ENCODE measurements at places on chromosomes 12 and 14.

DNA sequence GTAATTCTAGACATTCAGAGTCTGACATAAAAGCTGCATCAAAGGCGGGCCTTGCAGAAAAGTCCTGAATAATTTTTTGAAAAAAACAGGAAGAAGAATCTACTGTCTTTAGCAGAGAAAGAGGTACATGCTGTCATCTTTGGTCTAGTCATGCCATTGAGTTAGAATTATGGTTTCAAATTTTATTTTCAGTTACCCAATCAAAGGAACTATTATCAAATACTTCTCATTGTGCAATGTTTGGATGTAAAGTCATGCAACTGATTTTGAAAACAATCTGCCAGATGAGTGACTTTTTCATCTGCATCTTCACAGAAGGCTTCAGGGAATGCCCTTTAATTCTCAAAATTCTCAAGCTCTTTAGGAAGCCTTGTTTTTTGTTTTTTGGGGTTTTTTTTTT is 803.5 kb downstream of the FLRT2 start:
- no peak for DNase-seq

GRCh38 chr12:82019533-82019932 is 260.4 kb upstream of the PPFIA2 start:
- DNase-seq, result no peak

DNA sequence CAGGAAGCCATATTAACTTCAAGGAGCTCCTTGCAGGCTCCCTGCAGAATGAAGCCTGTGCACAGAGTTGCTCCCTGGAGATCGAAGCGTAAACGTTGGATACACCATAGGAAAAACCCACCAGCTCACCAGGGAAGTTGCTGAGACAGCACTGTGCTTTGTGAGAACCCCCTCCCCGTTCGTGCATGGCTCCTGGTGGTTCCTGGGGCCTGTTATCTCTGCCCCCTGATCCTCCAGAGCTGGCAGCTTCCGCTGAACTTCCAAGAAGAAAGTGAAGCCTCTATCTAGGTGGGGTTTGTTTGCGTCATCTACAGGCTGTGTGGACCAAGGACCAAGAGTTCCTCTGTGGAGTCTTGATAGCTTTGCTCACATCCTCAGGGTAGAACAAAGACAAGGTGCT is 2.4 kb upstream of the CCDC85C start:
- no peak for DNase-seq

GRCh38 chr12:54572881-54573280 is 15.6 kb downstream of the PPP1R1A start:
- no peak for DNase-seq

DNA sequence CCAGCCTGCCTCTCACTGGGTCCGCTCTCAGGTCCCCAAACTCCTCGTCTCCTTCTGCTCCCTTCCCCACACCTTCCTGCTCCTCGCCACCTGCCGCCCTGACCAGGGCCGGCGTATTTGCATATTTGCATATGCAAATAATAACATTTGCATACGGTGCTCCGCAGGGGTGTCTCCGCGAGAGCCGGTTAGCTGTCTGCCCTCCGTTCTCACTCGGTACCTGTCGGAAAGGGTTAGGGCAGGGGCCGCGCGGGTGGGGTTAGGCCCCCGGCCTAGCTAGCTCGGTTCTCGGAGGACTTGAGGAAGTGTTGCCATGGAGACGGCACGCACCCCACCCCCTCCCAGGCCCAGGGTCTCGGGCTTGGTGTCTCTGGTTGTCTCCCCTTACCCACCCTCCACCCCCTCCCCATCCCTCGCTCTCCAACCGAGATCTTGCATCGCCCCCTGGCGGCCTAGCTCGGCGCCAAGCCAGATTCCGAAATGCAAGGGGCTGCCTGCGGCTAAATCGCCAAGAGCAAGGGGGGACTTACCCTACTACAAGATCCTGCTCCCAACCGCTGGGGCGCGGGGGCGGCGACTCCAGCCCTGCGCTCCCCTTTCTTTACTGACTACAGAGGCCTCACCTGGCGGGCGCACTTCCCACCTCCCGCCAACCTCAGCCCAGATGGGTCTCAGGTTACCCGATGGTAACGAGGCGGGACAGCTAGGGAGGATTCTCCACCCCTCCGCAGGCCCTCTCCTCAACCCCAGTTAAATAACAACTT is 8.1 kb downstream of the STAC3 start:
- DNase-seq, result peak; percentile 50

GRCh38 chr12:26789731-26790644 is 43.0 kb downstream of the ITPR2 start:
- DNase-seq, result no peak

DNA sequence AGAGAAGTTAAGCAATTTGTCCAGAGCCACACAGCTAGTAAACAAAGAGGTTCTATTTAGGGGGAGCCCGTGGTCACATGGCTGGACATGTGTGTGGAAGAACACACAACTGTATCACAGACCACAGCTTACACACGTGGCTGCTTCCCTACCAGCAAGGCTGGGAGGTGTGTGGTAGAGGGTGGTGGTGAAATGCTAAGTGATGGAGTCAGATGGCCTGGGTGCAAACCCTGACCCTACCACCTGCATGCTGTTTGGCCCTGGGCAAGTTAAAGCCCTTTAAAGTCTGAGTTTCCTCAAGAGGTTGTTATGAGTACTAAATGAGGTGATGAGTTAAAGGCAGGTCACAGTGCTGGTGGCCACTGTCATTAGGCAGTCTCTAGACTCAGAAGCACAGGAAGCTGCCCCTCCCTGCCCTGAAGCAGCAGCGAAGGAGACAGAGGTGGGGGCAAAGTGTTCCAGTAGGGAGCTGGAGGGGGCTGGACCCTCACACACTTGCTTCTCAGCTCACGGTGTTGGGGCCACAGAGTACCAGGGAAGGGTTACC is 64.2 kb downstream of the ERH start:
- no peak for DNase-seq

- DNase-seq, result no peak
Measured at GRCh38 chr12:109378569-109378968, 30.9 kb downstream of the MYO1H start.

- DNase-seq, result no peak
Measured at GRCh38 chr12:30457621-30458289, 237.9 kb downstream of the IPO8 start.

DNA sequence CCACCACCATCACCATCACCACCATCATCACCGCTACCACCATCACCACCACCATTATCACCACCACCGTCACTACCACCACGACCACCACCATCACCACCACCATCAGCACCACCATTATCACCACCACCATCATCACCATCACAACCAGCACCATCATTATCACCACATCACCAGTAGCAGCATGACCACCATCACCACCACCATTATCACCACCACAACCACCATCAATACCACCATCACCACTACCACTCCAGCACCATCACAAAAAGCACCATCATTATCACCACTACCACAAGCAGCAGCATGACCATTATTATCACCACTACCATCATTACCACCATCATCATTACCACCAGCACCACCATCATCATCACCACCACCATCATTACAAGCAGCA is 62.1 kb downstream of the MVK start:
- no peak for DNase-seq

GRCh38 chr12:132462788-132463187 is 27.2 kb upstream of the FBRSL1 start:
- peak; percentile 42 for DNase-seq

DNA sequence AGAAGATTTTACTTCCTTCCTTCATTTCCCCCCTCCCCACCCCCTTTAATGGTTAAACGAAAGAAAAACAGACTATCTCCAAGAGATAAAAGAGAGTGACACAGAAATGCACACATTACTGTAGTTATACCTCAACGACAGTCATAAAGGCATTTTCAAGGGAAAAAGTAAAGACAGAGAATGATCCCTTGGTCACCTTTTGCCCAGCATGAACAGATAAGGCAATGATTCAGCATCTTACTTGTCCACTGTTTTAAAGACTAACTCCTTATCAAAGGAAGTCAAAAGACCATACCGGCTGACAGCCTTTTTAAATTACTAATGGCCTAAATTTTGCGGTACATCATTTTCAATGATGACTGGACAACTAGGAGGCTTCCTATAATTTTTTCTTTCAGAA is 326.6 kb downstream of the PAWR start:
- no peak for DNase-seq

DNA sequence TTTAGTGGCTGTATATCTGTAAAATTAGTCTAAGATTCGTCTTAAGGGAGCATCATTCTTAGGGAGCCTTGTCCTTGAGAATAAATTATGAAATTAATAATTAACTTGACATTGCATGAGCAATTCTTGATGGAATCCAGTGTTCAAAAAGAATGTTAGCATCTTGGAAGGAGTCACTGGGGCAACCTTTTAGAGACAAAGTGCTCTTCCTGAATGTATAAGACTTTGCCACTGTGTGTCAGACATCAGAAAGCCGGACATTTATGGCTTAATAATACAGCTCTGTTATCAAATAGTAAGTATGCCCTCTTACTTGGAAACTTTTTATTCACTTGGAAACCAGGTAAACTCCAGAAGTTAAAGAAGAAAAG is 83.3 kb downstream of the CCER1 start:
- no peak for DNase-seq

GRCh38 chr14:103023881-103024473 is 33.4 kb downstream of the CDC42BPB start:
- DNase-seq, result no peak

GRCh38 chr12:117444781-117445180 is 83.4 kb upstream of the NOS1 start:
- DNase-seq, result no peak

DNA sequence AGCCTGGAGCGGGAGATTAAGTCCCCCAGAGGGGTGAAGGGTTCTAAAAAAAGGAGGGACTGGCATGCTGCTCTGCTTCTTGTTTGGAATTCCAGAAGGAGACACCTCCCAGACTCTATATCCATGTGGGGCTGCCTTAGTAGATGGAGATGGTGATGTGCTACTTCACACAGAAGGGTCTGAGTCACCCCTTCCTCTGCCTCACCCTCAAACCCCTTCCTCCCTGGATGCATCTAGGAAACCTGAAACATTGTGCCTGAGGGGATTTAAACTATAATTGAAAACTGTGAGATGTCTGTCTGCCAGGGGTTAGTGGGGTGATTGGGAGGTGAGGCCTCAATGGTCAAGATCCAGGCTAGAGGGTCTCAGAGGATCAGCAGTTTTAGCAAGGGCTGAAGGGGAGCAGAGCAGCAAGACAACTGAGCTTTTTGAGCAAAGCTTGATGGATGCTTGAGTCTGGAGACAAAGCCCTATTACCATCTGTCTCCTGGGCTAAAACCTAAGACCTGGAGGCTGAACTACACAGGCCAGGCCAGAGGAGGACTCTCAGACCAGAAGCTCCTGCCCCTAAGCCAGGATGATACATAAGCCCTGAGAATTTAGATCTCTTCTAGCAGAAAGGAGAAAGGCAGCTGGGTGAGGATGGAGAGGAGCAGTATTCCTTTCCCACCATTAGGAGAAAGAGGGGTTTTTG is 314.7 kb upstream of the ATP2B1 start:
- DNase-seq, result no peak

DNA sequence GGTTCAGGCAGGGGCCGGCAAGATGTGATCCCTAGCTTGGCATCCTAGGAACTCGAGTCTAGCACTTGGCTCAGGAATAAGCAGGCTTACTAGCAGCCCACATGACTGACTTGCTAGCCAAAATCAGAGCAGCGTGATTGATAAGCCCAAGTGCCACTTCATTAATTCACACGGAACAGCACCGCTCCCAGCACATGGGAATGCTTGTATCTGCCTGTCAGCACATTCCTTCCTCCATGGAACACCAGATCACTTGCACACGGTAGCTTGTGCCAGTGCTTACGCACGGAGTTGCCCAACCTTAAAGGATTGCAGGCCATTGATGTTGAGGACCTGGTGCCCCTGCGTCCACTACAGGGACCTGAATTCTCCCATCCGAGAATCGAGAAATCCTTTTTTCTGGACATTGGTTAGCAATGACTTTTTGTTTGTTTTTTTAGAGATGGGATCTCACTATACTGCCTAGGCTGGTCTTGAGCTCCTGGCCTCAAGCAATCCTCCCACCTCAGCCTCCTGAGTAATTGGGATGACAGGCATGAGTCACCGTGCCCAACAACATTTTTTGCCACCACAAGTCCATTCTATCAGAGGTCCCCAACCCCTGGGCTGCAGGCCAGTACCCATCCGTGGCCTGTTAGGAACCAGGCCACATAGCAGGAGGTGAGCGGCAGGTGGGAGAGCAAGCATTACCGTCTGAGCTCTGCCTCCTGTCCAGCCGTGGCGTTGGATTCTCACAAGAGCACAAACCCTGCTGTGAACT is 30.6 kb upstream of the TSPAN9 start:
- no peak for DNase-seq

GRCh38 chr12:57101892-57102695 is 9.1 kb downstream of the STAT6 start:
- DNase-seq, result no peak

DNA sequence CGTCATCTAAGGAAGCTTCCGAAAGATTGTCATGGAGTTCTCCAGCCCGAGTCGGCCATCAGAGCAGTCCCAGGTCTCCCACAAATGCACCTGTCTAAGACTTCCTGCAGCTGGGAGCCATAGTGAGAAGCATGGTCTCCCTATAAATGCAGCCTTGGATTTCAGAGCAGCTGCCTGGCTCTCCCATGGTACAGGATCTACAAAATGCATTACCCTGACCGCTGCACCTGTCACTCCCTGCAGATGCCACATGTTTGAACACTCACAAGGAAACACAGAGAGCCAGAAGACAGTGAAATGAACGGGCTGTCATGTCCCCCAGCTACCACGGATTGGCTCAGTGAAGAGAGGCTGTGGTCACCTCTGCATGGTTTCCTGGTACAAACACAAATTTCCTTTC is 702.7 kb downstream of the MED13L start:
- no peak for DNase-seq

DNA sequence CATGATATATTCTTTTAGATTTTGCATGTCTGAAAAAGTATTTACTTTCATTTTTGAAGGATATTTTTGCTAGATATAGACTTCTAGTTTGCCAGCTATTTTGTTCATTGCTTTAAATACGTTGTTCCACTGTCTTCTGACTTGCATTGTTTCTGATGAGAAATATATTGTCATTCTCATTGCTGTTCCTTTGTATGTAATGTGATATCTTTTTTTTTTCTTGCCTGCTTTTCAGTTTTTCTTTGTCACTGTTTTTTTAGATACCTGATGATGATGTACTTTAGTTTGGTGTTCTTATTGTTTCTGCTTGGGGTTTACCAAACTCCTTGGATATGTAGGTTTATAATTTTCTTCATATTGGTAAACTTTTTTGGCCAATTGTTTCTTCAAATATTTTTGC is 107.9 kb downstream of the SNAPC1 start:
- DNase-seq, result no peak

- DNase-seq, result no peak
Measured at GRCh38 chr14:100434911-100435438, 111.8 kb downstream of the SLC25A47 start.

Data from CD4-positive, alpha-beta T cell treated with Interferon gamma for 1 hour (primary cell).